ENCODE measurements at places on chromosomes 12 and 14.

GRCh38 chr14:100025111-100025510 is 40.1 kb upstream of the EVL start:
- DNase-seq: no peak

DNA sequence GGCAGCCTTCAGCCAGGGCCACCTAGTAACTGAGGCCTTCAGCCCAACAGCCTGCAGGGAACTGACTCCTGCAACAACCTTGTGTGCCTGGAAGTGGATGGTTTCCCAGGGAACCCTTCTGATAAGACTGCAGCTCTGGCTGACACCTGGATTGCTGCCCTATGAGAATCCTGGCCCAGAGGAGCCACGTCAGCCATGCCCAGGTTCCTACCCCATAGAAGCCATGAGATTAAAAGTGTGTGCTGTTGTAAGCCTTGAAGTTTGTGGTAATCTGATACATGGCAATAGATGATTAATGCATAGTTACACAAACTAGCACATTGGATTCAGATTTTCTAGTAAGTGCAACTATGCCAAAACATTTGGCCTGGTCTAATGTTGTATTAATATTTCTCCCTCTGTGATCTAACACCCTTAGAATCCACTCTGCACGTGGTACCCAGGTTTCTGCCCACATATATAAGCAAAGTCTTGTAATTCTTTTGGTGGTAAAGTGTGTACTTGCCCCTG is 64.8 kb upstream of the BEGAIN start:
- no peak for DNase-seq

GRCh38 chr12:3116106-3116844 is 39.1 kb downstream of the TSPAN9 start:
- no peak for DNase-seq

- DNase-seq: peak; percentile 12
These were observed 50.2 kb downstream of the TTLL5 start for GRCh38 chr14:75711105-75711795.

DNA sequence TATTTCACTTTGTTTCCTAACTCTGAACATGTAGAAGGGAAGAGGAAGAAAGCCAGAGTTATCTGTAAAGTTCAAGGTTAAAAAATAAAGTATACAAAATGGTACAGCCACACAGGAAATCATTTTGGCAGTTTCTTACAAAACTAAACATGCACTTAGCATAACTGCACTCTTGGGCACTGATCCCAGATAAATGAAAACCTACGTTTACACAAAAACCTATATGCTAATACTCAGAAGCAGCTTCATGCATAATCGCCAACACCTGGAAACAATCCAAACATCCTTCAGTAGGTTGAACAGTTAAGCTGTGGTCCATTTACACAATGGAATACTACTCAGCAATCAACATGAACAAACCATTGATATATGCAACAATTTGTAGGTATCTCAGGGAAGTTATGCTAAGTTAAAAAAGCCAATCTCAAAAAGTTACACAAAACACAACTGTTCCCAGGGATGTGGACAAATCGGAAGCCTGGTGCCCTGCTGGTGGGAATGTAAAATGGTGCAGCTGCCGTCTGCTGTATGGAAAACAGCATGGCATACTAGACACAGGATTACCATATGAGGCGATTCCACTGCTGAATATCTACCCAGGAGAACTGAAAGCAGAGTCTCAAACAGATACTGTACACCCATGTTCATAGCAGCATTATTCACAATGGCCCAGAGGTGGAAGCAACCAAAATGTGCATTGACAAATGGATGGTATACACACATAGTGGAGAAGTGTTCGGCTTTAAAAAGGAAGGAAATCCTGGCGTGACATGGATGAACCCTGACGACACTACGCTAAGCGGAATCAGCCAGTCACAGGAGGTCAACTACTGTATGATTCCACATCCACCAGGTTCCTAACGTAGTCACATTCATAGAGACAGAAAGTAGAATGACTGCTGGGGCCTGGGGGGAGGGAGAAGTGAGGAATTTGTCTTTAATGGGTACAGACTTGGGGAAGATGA is 37.7 kb downstream of the NRDE2 start:
- no peak for DNase-seq

GRCh38 chr12:61563665-61564450 is 696.3 kb upstream of the USP15 start:
- no peak for DNase-seq

GRCh38 chr14:96824283-96824682 is 27.1 kb downstream of the VRK1 start:
- DNase-seq: no peak

GRCh38 chr12:8781381-8782127 is 40.9 kb upstream of the A2ML1 start:
- no peak for DNase-seq

GRCh38 chr12:2261708-2262107 is 208.9 kb downstream of the CACNA1C start:
- DNase-seq: no peak

GRCh38 chr12:11653215-11653753 is 3.8 kb downstream of the ETV6 start:
- no peak for DNase-seq

- peak; percentile 71 for DNase-seq
These were observed 104.7 kb upstream of the SLCO1B1 start for GRCh38 chr12:21026302-21026701.

DNA sequence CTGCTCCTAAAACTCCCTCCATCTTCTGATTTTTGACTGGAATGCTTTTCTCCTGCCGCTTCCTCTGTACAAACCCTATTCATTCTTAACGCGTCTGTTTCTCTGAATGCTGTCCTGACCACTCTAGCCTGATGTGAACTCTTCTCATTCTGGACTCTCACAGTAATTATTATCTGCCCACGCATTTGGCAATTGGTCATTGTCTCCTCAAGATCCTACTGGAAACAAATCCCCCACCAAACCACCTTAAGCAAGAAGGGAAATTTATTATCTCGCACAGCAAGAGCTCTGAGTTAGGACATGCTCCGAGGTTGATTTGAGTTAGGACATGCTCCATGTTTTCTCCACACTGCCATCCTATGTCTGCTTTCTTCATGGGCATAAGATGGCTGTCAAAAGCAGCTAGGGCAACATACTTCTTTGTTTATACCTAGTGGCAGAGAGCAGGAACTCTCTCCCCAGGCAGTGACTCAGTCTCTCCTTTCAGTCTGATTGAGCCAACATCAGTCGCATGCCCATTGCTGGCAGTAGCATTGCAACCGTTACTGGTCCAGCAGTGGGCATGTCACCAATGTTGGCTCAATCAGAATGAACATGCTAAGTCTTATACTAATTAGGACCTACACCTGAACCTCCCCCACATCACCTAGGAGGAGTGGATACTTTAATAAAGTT is 102.2 kb downstream of the SSPN start:
- no peak for DNase-seq

GRCh38 chr14:50656776-50657175 is 11.3 kb downstream of the SAV1 start:
- no peak for DNase-seq

GRCh38 chr12:77228376-77228775 is 163.0 kb upstream of the E2F7 start:
- DNase-seq: no peak

- DNase-seq: no peak
These were observed 132.4 kb upstream of the NEDD1 start for GRCh38 chr12:96774496-96775256.

DNA sequence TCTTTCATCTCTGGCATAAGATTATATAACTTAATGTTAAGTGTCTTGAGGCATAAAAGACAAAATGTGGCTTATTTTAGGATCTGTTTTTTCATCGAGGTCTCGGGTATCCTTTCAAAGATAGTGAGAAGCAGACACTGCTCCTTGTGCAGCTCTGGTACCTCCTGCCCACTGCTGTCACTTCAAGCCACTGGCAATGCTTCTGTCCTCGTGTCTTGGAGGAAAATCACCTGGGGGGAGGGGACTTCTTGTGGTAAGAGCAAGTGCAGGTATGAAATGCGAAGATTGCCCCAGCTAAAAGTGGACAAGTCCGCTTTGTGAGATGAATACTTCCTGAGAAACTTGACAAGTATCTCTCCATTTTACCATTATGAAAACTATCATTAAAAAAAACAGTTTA is 37.8 kb upstream of the DYNC1H1 start:
- DNase-seq: no peak
